ENCODE measurements at places on chromosomes 13 and 19.

DNA sequence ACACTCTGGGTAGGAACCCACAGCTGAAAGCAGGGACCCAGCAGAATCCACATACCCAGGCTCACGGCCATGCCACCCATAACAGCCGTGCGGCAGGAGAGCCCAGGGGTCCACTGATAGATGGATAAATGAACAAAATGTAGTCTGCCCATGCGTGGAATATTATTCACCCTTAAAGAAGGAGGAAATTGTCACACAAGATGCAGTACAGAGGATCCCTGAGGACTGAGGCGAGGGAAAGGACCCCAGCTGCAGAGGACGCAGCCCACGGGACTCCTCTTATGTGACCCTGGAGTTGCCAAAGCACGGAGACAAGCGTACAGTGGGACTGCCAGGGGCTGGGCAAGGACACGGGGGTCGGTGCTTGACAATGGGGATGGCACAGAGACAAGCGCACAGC lies 10.7 kb downstream of the GRTP1 start:
- no peak for DNase-seq

- no peak for DNase-seq
Measured at GRCh38 chr19:38255383-38256014, 675 bp downstream of the PPP1R14A start.

DNA sequence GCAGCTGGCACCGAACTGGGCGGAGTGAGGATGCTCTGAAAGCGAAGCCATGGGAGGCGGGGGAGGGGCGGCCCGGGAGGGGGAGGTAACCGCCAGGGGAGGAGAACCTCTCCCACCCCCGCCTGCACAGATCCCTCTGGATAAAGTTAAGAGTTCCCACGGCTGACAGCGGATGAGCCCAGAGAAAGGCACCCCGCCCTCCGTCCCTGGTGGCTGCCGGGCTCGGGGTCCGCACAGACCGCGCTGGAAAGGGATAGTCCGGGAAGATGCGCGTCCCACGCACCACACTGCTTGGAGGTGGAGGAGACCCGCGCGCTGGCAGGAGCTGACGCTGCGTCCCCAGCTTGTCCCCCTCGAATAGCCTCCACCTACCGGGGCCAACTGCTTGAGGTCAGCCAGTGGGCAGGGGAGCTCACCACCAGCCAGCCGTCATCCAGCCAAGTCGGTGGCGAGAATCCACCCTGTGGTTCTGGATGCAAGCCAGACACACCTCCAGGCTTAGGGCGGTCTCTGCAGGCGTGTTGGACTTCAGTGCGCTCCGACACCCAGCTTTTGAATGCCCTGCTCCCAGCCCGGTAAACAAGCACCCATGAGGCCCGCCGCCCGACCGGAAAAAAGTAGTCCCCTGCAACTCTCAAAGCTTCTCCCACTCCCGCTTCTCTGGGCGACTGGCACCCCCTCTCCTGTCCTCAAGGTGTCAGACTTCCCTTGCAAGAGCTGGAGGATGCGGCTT lies at the start of gene TRPC4:
Gene TRPC4 (minus strand): TSS at position 17 of the 733 bp plus-strand sequence. CDS start 86,439 bp downstream, outside the sequence.
- no peak for DNase-seq

DNA sequence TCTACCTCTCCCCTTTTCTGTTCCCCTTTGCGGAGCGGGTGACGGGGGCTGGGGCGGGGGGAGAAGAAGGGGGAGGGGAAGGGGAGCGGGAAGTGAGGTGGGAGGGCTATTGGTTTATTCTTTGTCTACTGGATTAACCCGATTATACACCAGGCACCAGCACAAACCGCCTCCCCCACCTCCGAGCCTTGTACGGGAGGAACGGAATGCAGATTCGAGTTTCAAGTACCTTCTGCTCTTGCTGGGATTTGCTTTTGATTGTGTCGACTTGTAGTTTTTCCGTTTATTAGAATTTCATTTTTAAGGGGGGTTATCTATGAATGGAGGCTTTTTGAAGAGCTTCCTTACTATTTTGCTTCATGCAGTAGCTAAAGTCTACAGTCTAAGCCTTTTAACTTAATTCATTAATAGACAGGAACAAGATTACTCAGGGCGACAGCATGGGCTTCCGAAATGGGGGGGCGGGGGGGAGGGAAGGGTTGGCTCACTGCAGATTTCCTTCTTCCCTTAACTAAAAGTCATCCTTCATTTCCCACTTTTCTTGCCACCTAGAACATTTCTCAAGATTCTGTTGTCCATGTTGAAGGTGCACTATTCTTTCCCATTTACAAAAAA lies 937 bp upstream of the SPRY2 start:
- no peak for DNase-seq

- no peak for DNase-seq
Measured at GRCh38 chr13:46386392-46387063, 524 bp downstream of the RUBCNL start.

GRCh38 chr19:23415034-23415433 lies 19.8 kb upstream of the ZNF91 start:
- DNase-seq = no peak

DNA sequence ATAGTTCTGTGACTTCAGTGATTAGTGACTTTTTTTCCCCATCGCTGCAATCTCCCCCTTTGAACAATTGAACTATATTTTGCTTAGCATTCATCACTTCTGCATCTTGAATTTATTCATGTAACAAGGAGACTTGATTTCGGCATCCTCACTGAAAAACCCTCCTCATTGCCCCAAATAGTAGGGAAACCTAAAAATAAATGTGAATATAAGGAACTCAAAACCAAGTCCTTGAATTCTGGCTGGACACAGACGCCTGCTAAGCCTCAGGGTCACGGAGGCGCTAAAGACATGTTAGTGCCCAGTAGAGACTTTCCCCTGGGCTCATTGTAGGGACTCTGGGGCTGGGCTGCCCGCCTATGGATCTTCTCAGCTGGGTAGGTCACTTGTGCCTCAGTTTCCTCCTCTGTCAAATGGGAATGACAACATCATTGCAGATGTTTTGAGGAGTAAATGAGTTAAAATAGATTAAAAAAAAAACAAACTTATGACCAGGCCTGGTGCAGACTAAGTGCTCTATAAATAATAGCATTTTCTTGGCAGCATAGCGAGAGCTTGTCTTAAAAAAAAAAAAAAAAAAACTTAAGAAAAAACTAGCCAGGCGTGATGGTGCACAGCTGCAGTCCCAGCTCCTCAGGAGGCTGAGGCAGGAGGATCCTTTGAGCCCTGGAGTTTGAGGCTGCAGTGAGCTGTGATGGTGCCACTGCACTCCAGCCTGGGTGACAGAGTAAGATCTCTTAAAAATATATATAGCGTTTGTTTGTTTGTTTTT lies 1.8 kb upstream of the ADGRE5 start:
- no peak for DNase-seq

GRCh38 chr19:57719901-57720519 lies 7.4 kb downstream of the ZNF671 start:
- no peak for DNase-seq
